ENCODE measurements at places on chromosomes 4 and X. TPM values are rescaled to one million over a fixed set of nuclear protein-coding genes. Genes with fewer than 3 reads are reported as not detected.
A peak's percentile ranks its signal among the peaks of the same experiment; 100 is the strongest.

The F11 gene
- not detected for total RNA-seq

The TEX13D gene
- total RNA-seq = not detected

The PDLIM3 gene
- total RNA-seq = not detected

The KLF8 gene
- 2.5 TPM for total RNA-seq

The PRKG2 gene
- 0.63 TPM for total RNA-seq

The GLRB gene
- total RNA-seq = not detected

The NR0B1 gene
- not detected for total RNA-seq

The FRMD7 gene
- not detected for total RNA-seq

The TMPRSS11D gene
- total RNA-seq = not detected

- no peak for DNase-seq
These were observed 716.6 kb upstream of the INTU start for GRCh38 chr4:126916049-126916625.

GRCh38 chr4:102321260-102321995 lies 23.9 kb downstream of the SLC39A8 start:
- DNase-seq = no peak

GRCh38 chr4:105627620-105628019 lies 75.2 kb downstream of the ARHGEF38 start:
- no peak for DNase-seq

- no peak for DNase-seq
These were observed 28.9 kb downstream of the SLC25A5 start for GRCh38 chrX:119497185-119497584.

DNA sequence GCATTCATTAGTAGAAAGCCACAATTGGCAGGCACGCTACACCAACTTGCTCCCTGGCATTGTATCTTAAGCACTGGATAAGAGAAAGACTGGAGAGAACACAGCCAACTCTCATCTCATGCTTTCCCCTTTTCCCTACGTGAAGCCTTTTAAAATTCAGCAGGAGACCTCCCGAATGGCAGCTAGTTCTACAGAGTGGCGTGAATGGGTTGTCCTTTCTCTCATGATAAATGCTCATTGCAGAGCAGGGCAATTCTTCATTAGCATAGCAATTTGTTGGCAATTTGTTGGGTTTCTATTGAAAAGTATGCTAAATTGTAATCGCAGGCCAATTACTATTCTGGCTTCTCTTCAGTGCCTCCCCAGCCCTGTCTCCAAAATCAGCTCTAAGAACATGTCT lies 48.0 kb downstream of the SEPTIN11 start:
- DNase-seq = no peak

DNA sequence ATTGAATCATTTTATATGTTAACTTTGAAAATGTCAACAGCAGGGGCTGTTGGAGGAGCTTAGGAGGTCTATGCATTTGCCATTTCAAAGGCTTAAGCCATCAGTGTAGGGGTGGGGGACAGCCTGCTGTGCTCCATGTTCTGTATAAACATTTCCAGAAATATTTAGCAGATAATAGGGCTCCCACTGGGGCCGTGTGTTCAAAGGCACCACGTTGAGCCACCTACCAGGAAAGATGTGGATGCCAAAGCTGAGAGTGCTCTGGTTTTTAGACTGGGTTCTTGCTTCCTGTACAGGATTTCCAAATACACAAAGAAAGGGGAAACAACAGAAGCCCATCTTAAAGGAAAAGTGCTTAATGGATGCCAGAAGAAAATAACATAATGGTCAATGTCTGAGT lies 219.5 kb downstream of the CENPC start:
- DNase-seq = no peak

DNA sequence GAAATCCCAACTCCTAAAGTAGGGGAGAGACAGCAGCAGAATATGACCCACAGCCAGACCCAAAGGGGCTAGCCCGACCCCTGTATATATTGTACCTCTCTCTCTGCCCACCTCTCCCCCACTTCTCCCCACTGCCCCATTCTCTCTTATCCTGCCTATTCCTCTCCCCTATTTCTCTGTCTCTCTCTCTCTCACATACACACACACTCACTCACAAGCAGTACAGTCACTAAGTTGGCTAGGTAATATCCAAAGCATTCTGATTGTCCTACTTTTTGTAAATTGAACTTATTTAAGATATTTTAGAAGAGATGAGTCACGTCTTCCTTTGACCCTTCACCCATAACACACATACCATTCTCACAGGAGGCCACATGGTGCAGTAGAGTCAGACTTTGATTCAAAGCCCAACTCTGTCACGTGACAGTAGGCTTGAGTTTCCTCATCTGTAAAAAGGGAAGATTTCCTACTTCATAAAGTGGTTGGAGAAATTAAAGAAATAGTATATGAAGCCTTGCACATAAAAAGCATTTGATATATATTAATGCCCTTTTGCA lies 29.5 kb downstream of the SRPX2 start:
- no peak for DNase-seq

GRCh38 chr4:70915874-70916559 lies 13.8 kb downstream of the MOB1B start:
- no peak for DNase-seq

DNA sequence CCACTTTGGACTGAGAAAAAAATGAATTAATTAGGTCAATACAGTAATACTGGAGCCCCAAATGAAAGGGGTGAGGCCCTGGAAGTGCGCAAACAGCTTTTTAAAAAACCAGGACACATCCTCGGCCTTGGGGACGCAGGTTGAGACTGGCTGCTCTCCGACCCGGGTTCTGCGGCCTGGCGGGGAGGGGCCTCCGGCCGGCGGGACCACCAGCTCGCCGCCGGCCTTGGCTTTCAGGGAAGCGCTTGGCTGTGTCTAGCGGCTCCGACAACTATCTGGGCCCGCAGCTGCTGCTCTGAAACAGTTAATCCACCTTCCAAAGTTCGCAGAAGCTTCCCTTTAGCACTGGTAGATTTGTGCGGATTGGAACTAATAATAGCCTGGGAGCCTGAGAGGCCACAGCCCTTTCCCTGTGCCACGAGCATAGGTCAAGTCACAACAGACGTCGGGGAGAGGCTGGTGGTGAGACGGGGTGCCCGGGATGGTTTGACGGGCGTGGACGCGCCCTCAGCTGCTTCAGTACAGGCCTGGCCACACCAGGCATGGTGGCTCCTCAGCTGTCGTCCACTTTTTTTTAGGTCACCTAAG lies 1.1 kb upstream of the SEL1L3 start:
- no peak for DNase-seq

- DNase-seq = no peak
These were observed 55.2 kb upstream of the FGFBP2 start for GRCh38 chr4:16018061-16018676.

DNA sequence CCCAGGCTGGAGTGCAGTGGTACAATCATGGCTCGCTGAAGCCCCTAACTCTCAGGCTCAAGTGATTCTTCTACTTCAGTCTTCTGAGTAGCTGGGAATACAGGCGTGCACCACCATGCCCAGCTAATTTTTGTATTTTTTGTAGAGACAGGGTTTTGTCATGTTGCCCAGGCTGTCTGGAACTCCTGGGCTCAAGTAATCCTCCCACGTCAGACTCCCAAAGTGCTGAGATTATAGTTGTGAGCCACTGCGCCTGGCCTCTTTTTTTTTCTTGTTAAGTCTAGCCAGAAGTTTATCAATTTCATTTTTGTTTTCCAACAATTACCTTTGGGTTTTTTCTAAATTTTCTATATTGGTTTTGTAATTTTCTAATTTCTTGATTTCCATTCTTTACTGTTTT lies 100.6 kb downstream of the GC start:
- no peak for DNase-seq

GRCh38 chr4:16183604-16184003 lies 42.7 kb downstream of the TAPT1 start:
- DNase-seq = no peak

DNA sequence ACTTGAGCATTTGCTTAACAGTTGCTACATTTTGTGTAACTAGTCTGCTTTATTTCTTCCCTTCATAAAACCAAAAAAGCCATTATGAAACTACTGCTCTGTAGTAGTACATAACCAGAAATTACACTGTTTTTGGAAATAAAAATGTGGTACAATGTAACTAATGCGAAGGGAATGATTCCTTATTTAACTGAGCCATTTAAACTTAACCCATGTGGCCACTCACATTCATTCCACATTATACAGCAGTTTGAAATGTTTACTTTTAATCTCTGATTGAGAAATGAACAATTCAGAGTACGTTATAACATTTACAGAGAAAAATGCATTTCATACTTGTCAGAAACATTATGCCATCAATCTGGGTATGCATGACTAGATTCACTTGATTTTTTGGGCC lies 94.2 kb downstream of the NYX start:
- DNase-seq = no peak

DNA sequence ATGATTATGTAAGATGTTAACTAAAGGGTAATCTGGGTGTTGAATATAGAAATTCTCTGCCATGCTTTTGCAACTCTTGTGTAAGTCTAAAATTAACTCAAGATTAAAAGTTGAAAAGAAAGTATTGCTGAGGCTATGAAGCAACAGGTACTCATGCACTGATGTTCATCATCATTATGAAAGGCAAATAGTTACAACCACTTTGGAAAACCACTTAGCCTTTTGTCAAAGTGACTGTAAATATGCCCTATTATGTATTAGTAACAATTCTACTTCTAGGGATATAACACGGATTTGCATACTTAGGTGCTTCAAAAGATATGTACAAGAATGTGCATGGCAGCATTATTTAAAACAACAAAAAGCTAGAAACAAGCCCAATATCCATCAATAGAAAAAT lies 227.8 kb upstream of the CXXC4 start:
- no peak for DNase-seq

- peak; percentile 83 for DNase-seq
These were observed 4.0 kb downstream of the HERC6 start for GRCh38 chr4:88382621-88383020.

DNA sequence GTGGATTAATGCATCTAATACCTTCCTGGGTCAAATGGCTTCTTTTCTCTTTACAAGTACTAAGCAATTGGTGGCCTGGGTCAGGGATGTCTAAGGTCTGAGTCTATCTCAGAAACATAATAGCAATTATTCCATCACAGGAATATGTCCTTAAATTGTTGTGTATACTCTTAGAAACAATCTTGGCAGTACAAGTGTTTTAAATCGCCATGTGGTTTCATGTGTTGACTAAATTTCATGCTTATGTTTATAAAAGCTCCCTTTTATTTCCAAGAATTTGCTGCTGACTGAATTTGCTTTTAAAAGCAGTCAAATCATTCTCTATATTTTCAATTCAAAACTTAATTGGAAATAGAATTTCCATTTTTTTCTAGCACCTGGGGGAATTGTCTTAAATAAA lies 125.3 kb upstream of the PACRGL start:
- no peak for DNase-seq

- no peak for DNase-seq
These were observed 88.1 kb upstream of the MAB21L2 start for GRCh38 chr4:150493851-150494250.

DNA sequence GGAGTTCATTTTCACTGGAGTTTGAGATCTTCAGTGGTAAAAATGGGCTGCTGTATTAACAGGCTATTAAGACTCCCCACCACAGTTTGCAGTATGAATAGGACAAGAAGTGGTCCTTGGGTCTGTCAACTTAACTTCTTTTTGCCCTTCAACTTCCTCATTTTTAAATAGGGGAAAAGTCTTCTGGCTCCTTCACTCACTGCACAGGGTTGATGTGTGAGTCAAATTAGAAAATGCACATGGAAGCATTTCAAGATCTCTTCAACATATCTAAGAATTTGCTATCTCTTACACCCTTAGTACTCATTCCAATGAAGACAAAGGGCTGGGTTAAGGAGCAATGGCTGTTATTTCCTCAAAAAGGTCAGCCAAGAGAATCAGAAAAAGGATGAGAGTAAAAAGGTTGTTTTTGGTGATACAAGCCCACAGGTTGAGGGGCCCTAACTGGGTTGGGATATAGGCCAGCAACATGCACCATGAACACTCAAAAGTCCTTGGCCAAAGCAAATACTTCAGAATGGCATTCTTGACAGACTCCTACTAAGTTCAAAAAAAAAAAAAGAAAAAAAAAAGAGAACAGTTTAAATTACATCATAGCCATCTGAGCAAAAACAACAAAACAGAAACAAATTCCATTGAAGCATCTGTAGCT lies 13.4 kb downstream of the PDE5A start:
- DNase-seq = no peak

GRCh38 chrX:63012574-63012973 lies 338.6 kb downstream of the SPIN4 start:
- DNase-seq = no peak

DNA sequence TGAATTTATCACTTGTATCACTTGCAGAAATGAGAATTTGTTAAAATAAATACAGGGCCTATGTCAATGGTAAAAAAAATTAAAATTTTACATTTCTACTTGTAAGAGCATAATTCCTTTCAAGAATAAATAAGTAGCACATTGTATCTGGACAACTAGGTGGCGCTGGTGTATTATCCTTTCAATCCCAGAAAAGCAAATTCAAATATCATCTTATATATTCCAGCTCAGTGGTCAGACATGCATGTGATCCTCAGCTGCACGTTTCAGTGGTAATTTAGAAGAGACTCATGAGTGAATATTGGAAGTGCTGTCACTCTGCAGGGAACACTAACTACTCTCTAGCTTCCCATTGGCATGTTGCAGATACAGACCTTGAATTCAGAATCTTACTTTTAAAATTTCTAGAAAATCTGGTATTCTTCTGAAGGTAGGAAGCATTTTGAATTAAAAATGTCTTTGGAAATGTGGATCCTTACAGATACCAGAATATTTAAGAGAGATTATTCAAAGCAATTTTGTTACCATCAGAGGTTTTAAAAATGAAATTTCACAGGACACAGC lies 1414.7 kb upstream of the TENM3 start:
- DNase-seq = no peak

GRCh38 chrX:129771266-129771995 lies 8.3 kb upstream of the SASH3 start:
- DNase-seq = peak; percentile 69

DNA sequence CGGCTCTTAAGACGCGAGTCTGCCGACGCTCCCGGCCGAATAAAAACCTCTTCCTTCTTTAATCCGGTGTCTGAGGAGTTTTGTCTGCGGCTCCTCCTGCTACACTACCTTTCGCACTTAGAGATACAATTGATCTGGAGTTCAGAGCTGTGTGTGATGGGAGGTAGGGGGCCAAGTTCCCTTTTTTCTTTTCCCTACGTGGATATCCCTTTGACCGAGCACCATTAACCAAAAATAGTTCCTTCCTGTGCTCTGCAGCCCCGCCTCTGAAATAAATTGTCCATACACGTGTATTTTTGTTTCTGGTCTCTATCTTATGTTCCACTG lies 555 bp upstream of the PGM2 start:
- no peak for DNase-seq

DNA sequence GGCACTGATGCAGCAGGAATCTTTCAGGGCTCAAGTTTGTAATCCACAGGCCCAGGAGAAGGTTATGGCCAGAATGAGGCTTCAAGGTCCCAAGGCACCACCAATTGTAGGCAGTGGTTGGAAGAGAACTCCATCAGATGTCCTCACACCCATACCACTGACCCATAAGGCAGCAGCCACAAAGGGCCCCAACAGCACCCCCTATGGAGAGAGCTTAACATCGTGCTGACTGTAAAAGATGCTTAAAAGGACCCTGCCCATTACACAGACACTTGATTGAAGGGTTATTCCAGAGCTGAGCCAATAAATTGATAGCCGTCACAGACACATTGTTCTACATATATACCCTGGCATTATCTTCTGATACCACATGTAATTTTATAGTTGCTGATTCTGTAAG lies 113.7 kb downstream of the SOWAHB start:
- no peak for DNase-seq

- peak; percentile 70 for DNase-seq
These were observed 16.2 kb downstream of the MAEA start for GRCh38 chr4:1305781-1306455.

- no peak for DNase-seq
These were observed at the start of gene SLC9B2 for GRCh38 chr4:103076747-103077347. TSS of gene SLC9B2 (minus strand) at chr4:103076761. CDS start at chr4:103067550, 9,211 bp downstream.

GRCh38 chrX:110477593-110478228 lies 119.1 kb downstream of the RTL9 start:
- no peak for DNase-seq

Data from activated CD8-positive, alpha-beta memory T cell treated with anti-CD3 and anti-CD28 coated beads, Interleukin-2, amount 10 ng/mL, durations not matched to agents 7 days and 5 days (primary cell).